DND-41 (cell line): ENCODE measurements at places on chromosomes 5 and 9.

GRCh38 chr9:133006731-133007352 is 24.0 kb upstream of the GTF3C5 start:
- no peak for DNase-seq

GRCh38 chr5:150625831-150626746 is 14.4 kb upstream of the SYNPO start:
- no peak for DNase-seq

GRCh38 chr9:35627575-35627974 is 9.4 kb upstream of the CD72 start:
- no peak for DNase-seq

DNA sequence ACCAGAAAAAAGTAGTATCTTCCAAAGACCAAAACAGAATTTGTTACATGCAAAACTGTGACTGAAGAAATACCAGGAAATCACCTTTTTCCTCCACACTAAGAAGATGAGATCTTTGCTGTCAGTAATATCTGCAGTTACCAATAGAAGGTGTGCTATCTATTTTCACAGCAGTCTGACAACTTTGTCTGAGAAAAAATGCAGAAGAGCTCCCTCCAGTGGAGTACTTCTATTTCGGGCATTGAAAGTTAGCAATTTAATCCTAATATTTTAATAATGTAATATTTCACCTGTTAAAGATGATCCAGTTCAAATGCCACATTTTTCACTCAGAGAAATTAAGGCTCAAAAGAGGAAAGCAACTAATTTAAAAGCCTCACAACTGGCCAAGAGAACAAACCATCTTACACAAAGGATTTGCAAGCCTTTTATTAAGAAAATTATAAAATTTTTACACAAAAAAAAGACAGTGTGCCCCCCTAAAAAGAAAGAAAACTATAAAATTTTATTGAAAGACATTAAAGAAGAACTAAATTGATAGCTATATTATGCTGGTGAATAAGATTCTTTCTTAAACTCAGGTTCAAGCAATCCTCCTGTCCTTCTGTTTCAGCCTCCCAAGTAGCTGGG is 50.6 kb downstream of the DEPDC1B start:
- no peak for DNase-seq

GRCh38 chr5:116058346-116058936 is 26.2 kb downstream of the ARL14EPL start:
- no peak for DNase-seq

- peak; percentile 45 for DNase-seq
These were observed 106.3 kb upstream of the SSBP2 start for GRCh38 chr5:81856948-81857928.

DNA sequence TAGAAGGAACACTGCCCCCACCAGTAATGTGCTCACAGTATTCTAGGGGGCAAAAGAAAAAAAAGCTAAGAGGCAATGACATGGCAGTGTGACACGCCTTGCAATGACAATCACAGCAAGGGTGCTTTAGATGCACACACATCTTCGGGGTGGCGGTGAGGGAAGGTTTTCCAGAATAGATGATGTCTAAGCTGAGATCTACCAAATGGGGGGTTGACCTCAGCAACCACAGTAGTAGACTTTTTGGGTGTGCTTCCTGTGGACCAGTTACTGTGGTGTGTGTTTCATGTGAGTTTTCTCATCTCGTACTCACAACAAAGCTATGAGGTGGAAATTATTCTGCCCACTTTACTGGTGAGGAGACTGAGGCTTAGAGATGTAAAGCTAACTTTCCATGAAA is 10.2 kb upstream of the IL12B start:
- no peak for DNase-seq

DNA sequence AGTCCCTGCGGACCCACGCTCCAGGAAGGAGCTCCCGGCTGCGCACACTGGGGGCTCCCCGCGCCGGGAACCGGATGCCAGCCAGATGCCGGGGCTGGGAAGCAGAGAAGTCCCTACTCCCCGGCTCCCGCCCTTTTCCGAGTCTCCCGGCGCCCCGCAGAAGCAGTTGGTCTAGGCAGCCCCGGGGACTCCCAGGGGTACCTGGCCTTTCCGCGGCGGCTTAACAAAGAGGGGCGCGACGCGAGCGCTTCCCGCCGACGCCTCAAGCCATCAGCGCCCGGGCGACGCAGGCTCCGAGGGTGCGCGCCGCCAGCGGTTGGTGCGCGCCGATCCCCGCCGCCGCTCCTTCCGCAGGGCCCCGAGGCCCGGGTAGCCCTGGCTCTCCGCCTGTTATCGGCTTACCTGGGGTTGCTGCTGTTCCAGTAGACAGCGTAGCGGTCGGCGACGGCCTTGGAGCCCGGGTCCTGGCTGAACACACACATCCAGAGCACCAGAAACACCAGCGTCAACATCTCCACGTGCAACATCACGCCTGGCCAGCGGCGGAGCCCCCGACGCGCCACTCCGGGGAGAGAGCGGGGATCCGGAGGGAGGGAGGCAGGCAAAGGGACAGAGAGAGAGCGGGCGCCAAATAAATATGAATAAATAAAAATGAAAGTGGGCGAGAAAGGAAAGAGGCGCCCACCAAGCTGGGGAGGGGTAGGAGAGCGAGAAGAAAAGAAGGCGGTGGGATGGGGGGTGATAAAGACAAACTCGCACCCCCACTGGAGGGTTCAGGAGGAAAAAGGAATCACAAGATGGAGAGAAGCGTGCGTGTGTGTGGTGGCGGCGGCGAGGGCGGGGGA is 428 bp downstream of the EFNA5 start:
- DNase-seq = peak; percentile 52

DNA sequence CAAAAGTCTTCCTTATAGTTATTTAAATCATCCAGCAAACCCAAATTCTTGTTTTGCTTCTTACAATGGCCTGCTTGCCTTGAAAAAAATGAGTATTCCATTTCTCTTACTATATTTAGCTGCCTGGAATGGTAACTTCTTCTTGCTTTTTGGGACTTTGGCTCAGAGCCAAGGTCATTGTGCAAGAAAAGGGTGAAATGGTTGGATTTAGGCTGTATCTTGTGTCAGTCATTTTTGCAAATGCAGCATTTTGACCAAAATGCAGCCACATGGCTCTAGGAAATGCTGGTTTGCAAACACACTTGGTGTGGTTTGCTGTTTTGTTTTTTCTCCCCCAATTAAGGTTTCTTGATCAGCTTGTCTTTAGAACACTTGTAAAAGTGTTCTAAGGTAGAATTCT is 133.3 kb upstream of the ELL2 start:
- no peak for DNase-seq

- no peak for DNase-seq
These were observed 37.3 kb upstream of the CDK5RAP2 start for GRCh38 chr9:120616966-120617935.

DNA sequence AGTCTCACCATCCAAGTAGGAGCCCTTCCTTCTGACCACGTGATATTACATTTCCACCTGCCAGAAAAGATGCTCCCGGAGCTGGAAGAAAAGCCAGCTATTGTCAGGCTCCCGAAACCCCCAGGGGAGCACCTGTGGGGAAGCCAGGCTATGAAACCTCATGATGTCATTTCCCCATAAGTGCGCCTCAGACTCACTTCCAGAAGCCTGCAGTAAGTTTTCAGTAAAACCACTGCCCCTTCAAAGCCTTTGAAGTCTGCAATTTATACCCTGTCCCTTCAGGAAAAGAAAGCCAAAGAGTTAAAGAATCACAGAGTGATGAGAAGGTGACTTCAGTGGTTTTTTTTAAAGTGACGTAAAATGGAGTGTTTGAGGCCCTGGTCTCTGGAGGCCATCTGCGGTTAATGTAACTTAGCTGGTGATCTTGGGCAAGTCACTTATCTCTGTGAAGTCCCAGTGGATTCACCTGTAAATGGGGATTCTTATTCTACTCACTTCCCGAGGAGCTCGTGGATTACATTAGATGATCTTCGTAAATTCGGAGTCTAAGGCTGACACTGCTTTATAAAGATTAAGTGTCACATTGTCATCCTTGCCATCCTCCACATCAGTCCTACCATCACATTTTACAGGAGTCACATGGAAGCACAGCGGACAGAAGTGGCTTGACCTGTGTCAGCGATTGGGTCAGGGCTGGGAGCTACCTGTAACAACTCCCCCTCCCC is 2.6 kb upstream of the SEMA6A start:
- peak; percentile 12 for DNase-seq

- DNase-seq = no peak
These were observed 23.2 kb upstream of the LRRC14B start for GRCh38 chr5:167982-168660.

- DNase-seq = no peak
These were observed 69.8 kb upstream of the CCDC112 start for GRCh38 chr5:115366223-115366622.

DNA sequence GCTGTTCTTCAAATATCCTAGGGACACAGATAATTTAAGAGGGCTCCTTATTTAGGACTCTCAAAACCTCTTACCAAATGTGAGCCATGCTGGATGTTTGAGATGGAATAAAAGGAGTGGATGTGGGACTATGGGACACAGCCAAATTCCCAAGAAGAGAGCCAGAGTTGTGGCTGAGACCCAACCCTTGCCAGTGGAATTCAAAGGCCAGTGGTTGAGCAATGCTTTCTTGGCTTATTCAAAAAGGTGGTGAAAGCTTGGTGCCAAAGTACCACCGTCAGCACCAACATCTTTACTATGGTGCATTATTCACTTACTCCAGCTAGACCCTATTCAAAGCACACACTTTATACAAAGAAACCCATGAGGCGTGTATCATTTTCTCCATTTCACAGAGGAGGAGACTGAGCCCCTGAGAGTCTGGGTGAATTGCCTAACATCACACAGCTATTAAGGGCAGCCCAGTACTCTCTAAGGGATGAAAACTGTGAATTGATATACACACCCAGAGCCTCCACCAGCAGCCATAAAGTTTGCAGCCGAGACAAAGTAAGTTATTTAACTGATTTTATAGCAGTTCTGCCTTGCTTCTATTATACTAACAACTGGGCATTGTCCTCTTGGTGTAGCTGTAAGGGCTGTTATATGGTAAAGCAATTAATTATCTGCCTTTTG is 391.7 kb downstream of the ACTL7B start:
- DNase-seq = no peak

GRCh38 chr9:87083986-87084385 is 136.7 kb upstream of the GAS1 start:
- no peak for DNase-seq
